ENCODE measurements at places on chromosomes 3 and 15.
A peak's percentile ranks its signal among the peaks of the same experiment; 100 is the strongest.

DNA sequence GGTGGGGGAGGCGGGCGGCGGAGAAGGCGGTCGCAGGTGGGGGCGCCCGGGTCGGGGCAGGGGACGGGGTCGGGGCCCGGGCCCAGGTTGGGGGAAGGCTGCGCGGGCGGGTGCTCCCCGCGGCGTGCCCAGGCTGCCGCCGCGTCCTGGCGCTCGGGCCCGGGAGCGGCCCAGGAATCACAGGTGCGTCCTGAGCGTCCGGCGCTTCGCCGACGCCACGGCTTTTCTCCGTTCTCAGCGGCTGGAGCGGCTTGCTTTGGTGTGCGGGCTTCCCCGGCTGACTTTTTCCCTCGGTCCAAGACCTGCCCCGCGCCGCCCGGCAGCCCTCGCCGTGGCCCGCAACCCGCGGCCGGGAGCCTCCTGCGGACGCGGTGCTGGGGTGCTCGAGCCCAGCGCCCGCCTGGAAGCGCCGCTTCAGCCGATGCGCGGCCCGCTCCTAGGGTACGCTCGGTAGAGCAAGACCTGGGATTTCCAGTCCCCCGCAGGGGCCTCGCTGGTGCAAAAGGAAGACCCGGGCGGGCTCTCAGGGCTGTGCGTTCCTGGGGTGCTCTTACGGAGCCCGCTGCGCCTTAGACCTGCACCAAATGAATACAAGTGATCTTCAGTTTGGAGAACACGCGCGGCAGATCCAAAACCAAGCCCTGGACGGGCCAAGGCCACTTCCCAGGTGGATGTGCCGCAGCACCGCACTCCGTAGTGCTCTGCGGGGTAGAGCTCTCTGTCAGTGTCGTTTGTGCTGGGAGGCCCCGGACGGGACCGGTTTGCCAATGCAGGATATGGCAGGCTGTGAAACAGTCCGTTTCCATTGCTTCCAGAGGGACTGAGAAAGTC is 639 bp downstream of the NIPA1 start:
- DNase-seq = peak; percentile 9

DNA sequence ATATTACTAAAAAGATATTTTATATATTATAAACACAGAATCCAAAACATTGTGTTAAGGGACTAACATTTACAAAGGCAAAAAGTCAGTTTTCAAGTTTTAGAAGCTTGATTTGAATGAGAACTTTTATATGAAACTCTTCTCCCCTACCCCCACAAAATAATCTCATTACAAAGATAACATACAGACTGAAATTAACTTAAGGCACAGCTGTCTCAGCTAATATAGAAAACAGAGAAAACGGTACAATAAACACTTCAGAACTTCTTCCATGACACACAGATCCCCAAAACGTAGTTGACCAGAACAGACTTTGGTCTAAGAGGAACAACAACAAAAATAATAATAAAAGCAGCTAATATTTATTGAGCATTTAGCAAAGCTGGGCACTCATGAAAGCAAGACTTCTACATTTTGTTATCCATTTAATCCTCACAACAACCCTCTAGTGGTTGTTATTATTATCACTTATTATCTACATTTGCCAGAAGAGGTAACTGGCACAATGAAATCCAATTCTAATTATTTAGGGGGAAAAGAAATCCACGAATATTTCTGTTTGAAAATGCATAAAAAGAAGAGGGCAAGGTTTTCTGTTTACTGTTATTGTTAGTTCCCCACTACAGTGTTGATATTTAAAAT is 68.1 kb downstream of the PFN2 start:
- DNase-seq = no peak

DNA sequence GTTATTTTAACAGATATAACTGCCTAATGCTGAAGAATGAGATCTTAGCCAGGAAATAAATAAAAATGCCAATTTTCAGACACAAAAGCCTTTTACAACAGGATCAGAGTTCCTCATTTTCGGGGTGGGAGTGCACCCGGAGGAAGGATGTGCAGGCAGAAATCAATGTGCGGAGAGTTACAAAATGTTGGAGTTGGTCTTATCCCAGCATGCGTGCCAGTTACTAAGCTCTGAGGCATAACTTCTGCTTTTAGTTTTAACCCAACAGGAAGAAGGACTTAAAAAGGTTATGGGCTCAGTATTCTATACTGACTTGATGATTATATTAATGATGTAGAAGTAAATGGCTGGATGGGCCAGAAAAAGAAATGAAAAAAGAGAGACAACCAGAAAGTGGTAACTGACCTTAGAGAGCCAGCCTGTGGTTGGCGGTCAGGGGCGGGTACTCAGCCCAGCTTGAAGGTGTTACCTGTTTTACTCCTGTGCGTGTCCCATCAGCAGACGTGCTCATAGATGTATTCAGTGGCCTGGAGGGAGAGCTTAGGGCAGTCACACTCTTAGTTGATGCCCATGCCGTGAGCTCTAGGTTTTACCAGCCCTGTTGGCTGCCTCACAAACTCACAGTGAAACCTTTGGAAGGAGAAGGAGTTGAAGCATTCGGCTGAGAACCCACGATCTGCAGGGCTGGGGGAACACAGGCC is 164.7 kb downstream of the SV2B start:
- no peak for DNase-seq

- no peak for DNase-seq
Measured at GRCh38 chr3:182920515-182921084, 59.7 kb downstream of the DCUN1D1 start.

- DNase-seq = no peak
Measured at GRCh38 chr3:62084558-62084957, 288.8 kb downstream of the FEZF2 start.

- no peak for DNase-seq
Measured at GRCh38 chr3:183315739-183316138, 62.7 kb downstream of the B3GNT5 start.

DNA sequence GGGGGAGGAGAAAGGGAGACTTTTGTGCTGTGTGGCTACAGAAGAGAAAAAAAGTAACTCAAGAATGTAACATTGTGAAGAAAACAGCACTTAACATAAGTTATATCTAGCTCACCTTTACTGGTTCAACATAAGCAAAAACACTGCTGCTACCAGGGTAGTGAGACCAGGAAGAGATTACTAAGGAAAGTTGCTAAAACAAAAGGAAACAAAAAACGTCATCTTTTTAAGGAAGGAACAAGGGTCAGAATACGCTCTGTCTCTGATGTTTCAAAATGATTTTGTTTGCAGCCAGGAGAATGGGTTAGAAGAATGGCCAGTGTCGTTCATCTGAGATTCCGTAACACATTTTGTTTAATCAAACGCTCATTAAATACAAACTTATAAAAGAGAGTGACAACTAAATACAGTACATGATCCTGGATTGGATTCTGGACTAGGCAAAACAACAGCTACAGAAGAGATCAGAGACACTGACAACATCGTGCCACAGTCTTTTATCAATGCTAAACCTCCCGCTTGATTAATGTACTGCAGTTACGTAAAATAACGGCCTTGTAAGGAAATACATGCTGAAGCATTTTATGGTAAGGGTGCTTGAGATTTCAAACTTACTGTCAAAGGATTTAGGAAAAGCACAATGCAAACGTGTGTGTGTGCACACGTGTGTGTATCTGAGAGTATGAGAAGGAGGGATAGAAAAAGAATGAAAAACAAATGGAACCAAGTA is 67.7 kb downstream of the FOXP1 start:
- no peak for DNase-seq

DNA sequence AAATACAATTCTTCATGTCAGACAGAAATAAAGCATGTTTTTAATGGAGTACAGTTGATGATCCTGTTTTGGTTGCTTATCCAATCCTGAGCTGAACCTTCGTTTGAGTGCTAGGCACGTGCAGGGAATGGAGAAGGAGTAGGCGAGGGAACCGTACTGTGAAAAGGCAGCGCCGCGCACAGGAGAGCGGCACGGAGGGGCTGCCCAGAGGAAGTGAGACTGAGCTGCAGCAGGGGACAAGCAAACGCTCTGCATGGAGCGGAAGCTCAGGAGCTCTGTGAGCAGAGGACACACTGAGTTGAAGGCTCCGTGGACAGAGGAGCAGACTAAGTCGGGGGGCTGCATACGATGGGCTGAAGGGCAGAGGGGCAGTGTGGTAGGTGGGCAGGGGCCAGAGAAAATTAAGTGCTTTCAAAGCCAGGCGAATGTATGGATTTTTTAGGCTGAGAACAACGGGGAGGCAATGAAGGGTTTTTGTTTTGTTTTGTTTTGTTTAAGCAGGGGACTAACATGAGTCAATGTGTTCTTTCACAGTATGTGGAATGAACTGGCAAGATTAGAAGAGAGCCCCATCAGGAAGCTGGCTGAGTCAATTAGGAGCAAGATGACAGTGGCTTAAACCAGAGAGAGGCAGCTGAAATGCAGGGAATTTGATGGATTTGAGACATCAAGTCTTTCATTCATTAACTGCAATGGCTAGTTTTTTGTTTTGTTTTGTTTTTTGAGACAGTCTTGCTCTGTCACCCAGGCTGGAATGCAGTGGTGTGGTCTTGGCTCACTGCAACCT is 23.8 kb upstream of the TM2D3 start:
- DNase-seq = no peak

DNA sequence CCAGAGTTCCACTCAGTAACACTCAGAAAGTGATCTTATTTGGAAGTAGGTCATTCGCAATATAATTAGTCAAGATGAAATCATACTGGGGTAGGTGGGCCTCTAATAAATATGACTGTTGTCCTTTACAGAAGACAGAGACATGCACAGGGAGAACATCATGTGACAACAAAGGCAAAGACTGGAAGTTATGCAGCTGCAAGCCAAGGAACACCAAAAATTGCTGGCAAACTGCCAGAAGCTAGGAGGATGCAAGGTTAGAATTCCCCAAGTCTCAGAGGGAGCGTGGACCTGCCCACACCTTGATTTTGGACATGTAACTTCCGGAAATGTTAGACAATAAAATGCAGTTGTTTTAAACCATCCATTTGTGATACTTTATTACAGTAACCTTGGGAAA is 471.5 kb upstream of the AGTR1 start:
- no peak for DNase-seq

Data from NCI-H1417 (cell line).